Naive thymus-derived CD4-positive, alpha-beta T cell (primary cell): ENCODE measurements at places on chromosomes 7 and 10. TPM values are rescaled to one million over a fixed set of nuclear protein-coding genes. Genes with fewer than 3 reads are reported as not detected.

Gene NPFFR1
- polyA plus RNA-seq = not detected

Gene MYL10
- polyA plus RNA-seq = not detected

DNA sequence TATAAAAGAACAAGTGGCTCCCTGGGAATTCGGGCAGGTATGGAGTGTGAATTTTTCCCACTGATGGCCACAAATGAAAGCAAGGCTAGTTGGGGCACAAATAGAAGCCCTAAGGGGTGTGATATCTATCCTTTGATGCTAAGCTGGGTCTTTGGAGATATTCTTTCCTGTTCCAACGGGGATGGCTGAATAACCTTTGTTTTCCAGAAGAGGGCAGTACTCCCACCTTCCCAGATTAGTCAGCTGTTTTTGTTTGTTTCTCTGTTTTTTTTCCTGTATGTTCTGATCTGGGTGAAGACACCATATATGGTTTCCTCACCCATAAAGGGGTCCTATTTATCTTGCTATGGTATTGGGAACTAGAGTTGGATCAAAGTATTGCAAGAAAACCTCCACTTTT, 947.7 kb upstream of the SORCS1 start:
- no peak for DNase-seq

DNA sequence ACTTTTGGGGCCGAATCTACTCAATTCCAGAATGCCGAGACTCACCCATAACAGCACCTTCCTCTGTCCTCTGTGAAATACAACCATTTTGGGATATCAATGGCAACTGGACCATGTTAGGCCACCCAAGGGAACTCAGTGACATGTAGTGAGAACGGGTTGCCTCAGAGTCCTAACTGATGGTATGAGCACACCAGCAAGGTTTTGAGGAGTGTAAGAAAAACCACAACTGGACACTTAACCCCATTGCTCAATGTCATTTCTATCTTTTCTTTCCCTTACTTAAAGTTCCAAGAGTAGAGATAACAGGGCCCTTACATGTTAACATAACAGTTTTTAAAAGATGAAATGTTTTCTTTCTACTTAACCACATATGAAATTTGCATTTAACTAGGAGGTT, 67.1 kb downstream of the TNS3 start:
- no peak for DNase-seq

DNA sequence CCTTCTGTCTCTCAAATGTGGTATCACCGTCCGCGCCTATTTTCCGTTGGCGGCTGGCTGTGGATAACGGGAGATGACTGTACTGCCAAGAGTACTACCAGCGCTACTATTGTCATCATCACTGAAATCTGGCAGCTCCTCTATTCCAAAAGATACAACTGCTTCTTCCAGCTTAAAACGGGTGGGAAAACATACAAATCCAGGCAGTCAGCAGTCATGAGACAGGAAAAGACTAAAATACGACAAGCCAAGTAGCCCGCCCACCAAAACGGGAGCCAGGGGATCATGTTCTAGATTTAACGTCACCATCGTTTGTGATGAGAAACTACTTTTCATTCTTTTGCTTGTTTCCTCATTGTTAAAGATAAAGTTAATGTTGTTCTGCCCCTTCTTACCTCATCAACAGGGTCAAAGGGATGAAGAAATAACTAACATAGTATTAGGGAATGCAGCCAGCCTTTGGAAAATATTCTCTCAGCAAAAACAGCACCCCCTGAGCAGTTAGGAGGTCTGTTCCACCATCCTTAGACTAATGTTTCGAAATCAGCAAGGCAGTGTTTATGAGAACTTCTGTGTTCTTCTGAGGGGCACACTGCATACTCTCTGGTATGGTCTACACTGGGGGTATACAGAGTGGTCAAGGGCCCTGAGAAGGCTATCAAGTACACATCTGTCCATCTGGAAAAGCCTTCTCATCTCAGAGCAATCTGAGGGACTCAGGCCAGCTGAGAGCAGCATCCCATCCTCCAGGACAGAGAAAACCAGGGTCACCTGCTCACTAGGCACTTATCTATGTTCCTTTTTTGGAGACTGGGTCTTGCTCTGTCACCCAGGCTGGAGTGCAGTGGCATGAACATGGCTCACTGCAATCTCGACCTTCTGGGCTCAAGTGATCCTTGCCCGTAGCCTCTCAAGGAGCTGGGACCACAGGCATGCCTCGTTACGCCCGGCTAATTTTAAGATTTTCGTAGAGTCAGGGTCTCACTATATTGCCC, 47.5 kb downstream of the GNA12 start:
- no peak for DNase-seq

GRCh38 chr10:84138478-84139125, 707 bp upstream of the GHITM start:
- no peak for DNase-seq

- no peak for DNase-seq
These were observed 38.7 kb downstream of the PLXNA4 start for GRCh38 chr7:132537456-132538145.

DNA sequence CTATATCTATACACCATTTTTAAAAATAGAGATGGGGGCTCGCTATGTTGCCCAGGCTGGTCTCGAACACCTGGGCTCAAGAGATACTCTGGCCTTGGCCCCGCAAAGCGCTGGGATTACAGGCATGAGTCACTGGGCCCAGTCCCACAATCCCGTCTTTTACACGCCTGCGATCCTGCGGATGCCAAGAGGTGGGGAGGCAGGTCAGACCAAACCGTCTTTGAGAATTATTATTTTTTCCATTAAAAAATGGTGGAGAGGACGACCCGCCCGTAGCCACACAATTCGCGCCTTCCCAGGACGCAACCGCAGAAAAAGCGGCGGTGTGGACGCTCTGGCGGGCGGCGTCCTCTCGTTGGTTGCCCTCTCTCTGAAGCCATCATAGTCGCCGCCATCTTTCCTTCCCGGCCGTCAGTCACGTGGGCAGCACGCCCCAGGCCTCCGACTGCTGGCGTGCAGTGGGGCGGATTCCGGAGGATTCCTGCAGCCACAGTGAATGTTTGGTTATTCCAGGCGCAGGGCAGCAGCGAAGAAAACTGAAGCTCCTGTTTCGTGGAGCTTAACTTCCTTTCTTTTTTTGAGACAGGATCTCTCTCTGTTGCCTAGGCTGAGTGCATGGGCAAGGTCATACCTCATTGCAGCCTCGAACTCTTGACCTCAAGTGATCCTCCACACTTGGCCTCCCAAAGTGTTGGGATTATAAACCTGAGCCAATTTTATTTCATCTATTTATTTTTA, 9.9 kb upstream of the EPHB4 start:
- peak; percentile 42 for DNase-seq

GRCh38 chr10:4062072-4062471, 277.1 kb upstream of the KLF6 start:
- DNase-seq = no peak

- DNase-seq = no peak
These were observed 10.9 kb upstream of the RBP3 start for GRCh38 chr10:47337310-47337709.

DNA sequence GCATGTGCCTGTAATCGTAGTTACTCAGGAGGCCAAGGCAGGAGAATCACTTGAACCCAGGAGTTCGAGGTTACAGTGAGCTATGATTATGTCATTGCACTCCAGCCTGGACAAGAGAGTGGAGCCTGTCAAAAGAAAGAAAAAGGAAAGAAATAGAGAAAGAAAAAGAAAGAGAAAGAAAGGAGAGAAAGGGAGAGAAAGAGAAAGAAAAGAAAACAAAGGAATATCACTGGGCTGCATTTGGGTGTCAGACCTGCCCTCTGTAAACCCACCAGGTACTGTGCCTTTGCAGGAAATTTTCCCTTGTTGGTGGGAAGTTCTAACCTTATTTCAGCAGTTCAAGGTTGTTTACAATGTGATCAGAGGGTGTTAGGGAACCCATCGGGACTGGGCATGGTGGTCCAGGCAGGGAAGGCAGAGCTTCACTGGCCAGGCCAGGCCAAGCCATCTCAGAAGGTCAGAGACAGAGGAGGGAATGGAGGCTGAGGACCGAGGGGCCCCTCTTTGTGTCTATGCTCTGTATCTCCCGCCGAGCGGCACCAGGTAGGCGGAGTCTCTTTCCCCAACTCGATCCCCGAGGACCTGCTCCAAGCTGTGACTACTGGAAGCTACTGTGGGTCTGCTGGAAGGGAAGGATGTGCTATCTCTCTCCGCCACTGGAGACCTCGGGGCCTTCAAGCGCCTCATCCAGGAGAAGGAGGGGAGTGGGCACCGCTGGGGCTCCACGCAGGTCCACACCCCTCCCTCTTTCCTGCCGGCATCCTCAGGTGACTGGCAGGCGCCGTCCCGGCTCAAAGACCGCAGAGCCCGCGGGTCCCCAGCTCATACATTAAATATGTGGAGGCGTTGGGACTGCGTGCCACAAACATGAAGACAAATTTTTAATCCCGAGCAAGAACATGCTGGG, 15.2 kb upstream of the KAZALD1 start:
- DNase-seq = no peak

DNA sequence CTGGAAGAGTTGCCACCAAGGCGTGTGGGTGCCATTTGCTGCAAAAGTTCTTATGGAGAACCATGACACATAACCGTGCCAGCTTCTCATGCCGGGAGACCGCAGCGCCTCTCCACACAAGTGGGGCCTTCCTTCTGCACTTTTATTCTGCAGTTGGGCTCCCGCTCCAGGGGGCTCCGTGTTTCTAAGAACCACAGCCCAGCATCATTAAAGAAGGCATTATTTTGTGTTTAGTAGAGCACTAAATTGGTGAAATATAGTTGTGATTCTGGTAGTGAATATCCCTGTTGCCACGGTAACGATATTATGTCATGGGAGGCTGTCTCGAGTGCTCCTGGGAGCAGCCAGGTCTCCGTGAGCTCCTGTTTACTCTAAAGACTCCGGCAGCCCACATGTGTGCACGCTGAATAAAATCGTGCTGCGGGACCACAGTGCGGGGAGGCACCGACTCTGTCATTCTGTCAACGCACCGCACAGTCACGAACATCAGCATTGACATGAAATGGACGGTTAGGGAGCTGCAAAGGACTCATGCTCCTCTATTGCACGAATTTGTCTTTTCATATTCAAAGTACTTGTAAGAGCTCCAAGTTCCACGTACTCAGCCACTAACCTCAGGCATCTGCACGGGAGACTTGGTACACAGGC, 68.8 kb upstream of the PITRM1 start:
- DNase-seq = no peak

- no peak for DNase-seq
These were observed 1.2 kb upstream of the LRMDA start for GRCh38 chr10:75430000-75430763.

DNA sequence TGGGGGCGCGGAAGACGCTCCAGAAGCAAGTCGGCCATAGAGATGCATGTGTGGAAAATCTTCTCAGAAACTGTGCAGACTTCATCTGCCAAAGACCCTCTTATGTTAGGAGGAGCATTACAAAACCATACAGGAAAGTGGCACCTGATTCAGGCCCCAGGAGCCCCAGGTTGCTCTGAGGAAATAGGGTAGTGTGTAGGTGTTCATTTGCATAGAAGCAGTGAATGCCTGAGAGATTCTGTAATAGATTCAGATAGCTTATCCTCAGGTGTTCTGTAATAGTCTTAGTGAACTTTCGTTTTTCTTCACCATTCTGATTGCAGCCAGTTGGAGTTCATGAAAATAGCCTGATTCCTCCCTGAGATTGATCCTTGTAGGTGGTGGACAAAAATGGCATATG, 106.4 kb upstream of the GJD4 start:
- DNase-seq = no peak

DNA sequence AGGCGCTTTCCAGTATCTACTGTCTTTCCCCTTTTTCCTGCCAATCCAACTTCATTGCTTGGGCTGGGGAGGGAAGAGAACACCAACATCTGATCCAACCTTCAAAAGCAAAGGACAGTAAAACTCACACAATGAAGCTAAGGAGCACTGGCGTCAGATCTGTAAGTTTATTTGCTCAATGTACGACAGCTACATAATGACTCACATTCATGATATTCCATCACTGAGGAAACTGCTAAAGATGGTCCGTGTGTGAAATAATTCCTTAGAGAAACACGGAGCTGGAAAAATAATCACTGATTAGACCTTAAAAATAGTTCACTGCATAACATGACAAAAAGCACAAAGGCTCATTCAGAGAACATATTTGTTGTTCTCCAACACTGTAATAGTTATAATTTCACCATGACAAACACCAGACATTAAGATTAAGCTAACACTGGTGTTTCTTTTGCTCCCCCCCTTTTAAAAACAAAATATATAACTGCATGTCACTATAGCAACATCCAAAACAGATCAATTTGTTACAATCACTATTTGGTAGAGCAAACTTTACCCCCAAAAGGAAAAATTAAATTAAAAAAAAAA, 24.3 kb downstream of the HSPB1 start:
- DNase-seq = no peak

DNA sequence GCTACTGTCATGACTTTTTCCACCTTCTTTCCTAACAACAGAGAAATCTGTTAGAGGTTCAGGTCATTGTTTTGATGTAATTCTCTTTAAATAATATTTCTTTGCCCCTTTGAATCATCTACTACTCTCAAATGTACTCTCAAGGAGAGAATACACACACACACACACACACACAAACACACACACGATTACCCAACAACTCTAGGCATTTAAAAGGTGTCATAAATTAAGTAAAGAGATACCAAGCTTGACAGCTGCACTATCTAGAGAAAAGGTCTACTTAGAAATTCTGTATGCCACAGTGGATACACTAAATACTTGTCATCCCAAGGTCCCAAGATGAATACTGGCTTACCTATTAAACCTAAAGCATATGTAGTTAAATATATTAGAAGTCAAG, 4.8 kb downstream of the PANK1 start:
- no peak for DNase-seq

DNA sequence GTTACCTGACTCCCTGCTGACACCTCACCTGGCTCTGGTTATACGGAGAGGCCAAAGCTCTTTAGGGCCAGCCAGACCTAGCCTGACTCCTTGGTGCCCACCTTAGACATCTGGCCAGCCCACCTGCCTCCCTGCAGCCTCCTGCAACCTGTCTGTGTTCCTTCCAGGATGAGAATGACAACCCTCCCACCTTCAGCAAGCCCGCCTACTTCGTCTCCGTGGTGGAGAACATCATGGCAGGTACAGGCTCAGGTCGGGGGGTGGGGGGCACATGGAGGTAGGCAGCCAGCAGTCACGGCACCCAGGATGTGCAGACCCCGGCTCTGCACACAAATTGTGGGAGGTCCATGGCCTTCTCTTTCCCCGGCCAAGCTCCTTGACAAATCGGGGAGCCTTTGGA, 32.1 kb downstream of the C10orf105 start:
- DNase-seq = no peak

DNA sequence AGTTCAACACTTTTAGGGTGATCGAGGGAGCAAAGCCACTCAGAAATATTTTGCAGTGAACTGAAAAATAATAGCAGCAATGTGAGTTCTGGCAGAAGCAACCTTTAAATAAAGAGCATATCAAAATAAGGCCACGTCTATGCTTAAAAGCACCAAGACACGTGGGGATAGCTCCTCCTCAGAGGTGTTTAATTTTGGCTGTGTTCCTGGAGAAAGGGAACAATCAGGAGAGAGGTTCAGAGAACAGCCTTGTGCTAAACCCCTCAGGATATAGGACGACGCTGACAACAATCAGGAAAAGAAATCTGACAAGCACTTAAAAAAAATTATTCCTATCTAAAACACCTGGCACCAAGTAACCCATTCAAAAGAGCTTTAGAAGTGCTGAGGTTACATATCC, 471.9 kb upstream of the CELF2 start:
- DNase-seq = no peak
